ENCODE measurements at places on chromosomes 12 and 14.
A peak's percentile ranks its signal among the peaks of the same experiment; 100 is the strongest.

GRCh38 chr14:93520053-93520607, 89.4 kb downstream of the UNC79 start:
- peak; percentile 13 for DNase-seq

DNA sequence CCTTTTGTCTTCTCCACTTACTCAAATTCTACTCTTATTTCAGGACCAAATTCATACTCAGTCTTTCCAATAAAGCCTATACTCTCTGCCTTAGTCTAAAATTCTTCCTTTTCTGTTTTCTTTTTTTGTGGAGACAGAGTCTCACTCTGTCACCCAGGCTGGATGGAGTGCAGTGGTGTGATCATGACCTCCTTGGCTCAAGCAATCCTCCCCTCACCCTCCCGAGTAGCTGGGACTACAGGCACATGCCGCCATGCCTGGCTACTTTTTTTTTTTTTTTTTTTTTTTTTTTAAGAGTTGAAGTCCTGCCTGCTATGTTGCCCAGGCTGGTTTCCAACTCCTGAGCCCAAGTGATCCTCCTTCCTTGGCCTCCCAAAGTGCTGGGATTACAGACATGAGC, 11.9 kb downstream of the SRP54 start:
- DNase-seq = no peak

GRCh38 chr12:111448846-111449790, 43.4 kb downstream of the SH2B3 start:
- DNase-seq = no peak

DNA sequence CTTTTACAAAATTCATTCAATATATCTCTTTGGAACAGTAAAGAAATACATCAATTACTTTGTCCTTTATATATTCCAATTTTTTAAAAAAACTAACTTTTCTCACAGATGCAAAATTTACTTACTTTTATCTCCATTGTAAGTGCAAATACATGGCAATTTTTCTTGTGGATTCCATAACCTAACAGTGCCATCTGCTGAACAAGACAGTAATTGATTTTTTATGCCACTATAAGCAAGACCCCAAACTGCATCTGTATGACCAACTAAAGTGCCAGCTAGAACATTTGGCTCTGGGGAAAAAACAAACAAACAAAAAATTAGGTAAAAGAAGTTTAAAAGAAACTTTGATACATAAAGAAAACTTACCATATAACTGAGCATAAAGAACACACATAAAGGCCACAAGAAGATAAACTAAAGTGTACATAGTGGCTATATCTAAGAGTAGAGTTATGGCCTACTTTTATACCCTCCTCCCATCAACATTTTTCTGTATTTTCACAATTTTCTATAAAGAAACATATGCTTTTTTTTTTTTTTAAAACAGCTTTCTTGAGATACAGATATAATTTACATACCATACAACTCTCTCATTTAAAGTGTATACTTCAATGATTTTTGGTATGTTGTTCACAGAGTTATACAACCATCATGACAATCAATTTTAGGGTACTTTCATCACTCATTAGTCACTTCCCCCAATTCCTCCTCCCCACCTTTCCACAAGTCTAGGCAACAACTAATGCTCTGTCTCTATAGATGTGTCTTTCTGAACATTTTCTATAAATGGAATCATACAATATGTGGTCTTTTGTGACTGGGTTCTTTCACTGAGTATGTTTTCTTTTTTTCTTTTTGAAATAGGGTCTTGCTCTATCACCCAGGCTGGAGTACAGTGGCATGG, 32.6 kb downstream of the COCH start:
- peak; percentile 74 for DNase-seq

DNA sequence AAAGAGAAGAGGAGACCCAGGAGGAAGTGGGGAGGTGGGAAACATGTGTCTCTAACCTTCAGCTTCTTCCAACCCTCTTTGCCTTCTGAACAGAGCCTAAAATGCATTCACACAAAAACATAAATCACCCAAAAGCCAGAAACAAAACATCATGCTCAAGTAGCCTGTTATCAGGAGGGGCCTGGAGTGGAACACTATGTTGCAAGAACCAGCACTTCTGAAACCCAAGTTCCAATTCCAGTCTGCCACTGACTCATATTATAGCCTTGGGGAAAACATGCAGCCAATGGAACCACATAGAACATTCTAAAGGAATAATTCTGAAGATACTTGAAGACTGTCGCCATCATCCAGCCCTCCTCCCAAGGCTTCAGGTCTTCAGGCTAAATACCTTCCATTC, 169.8 kb upstream of the PLXNC1 start:
- DNase-seq = no peak

GRCh38 chr14:51999084-51999483, 9.7 kb downstream of the RTRAF start:
- no peak for DNase-seq

DNA sequence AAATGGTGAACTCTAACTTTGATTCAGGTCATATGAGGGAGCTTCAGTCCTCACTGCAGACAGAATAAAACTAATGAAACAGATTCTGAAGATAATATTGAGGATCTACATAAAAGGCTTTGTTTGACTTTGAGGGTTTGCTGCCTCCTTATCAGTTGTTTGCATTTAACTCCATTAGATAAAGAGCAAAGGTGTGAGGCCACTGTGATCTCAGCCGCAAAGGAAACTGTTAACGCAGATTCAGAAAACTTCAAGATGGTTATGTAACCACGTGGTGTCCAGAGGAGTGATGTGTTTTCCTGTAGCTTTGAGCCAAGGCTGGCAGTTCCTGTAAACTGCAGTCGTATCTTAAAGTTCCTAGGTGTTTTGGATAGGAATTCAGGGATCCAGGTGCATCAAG, 67.8 kb downstream of the METTL25 start:
- DNase-seq = no peak

- DNase-seq = no peak
These were observed 27.6 kb downstream of the TRIP11 start for GRCh38 chr14:92012121-92012748.

DNA sequence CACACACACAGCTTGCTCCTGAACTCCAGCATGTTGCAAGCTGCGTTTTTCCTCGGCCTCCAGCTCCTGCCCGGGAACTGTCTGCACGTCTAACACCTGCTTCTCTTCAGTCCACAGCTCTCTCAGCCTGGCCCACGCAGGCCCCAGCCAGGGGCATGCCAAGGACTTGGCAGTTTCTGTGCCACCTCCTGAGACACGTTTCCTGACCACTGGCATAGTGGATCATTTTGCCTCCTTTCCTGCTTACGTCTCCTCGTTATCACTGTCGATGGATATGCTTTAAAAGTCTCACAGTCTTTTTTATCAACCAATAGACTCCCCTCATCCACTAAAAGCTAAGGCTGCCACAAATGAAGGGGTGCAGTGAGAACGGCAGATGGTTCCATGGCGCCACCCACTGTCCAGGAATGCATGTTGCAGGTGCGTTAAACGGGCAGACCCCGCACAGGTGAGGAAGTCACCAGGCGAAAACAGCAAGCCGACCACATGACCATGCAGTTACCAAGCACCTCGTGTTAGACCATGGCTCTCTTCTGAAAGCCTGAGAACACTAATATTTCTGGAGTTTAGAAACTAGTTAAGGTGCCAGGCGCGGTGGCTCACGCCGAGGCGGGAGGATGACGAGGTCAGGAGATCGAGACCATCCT, 14.7 kb upstream of the TEAD4 start:
- peak; percentile 31 for DNase-seq

- peak; percentile 82 for DNase-seq
These were observed 133.2 kb downstream of the SCARB1 start for GRCh38 chr12:124730455-124730932.

DNA sequence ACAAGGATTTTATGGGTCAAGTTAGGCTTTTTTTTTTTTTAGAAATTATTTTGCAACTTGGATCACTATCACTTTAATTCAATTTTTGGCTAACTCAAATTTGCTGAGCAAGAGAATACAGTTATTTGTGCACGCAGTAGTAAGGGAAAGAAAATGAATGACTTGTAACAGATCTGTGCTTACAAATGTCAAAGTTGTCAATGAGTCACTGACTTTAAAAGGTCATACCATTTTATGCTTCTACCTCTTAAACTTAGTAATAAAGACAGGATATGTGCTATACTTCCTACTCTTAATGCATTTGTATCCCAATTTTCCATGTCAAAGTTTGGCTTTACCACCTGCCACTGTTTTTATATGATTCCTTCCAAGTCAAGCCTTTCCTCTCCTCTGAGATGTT, 131.1 kb upstream of the FBXO33 start:
- DNase-seq = no peak

DNA sequence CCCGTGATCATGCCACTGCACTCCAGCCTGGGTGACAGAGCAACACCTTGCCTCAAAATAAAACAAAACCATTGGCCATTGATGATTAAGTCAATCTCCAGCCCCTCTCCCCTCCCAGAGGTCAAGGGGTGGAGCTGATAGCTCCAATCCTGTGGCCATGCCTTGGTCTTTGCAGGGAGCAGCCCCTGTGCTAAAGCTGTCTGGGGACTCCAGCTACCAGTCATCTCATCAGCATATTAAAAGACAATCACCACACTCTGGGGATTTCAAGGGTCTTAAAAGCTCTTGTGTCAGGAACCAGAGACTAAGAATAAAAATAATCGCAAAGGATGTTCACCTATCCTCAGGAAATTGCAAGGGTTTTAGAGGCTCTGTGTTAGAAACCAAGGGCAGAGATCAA, 30.6 kb downstream of the HCAR2 start:
- DNase-seq = no peak

- DNase-seq = no peak
These were observed 158.6 kb downstream of the MON2 start for GRCh38 chr12:62625228-62625627.

DNA sequence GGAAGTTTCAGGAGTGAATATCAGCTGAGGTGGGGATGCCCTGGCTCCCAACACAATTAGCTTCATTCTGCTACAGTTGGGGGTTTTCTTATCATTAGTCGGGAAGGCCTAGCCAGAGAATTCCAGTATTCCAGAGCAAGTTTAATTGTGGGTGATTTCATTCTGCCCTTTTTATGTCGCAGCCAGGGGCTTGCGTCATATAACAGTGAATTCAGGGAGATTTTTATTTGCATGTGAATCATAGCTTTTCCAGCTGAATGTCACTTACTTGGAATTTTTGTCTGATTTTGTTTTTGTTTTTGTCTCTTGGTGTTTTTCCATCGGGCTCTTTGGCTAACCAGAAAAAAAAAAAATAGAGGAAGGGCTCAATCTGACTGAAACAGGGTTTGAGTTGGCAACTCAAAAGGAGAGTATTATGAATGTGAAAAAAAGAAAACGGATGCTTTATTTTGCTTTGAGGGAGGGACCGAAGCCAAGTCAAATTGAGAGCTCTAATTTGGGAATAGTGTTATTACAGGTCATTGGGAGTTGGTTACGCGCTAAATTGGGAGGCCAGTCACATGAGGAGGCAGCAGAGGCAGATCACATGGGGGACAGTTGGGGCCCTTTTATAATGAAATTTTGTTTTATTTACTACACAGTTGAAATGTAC, 119.4 kb downstream of the SAMD4A start:
- DNase-seq = no peak

- DNase-seq = no peak
These were observed 80.4 kb downstream of the PPFIBP1 start for GRCh38 chr12:27604431-27604830.

DNA sequence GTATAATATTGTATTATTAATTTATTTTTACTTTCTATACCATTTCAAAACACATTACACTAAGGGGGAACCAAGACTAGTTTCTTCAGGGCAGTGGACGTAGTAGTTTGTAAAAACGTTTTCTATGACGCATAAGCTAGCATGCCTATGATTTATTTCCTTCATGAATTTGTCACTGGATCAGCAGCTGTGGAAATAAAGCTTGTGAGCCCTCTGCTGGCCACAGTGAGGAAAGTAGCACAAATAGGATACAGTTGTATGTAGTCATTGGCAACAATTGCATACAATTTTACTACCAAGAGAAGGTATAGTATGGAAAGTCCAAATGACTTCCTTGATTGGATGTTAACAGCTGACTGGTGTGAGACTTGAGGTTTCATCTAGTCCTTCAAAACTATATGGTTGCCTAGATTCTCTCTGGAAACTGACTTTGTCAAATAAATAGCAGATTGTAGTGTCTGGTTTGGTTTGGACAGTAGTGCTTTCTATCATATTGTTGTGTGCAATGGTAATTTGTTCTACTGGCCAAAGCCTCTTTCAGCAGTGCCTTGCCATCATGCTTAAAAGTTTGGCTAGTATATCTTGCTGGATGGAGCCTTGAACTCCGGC, 24.3 kb upstream of the PLEKHD1 start:
- peak; percentile 90 for DNase-seq

DNA sequence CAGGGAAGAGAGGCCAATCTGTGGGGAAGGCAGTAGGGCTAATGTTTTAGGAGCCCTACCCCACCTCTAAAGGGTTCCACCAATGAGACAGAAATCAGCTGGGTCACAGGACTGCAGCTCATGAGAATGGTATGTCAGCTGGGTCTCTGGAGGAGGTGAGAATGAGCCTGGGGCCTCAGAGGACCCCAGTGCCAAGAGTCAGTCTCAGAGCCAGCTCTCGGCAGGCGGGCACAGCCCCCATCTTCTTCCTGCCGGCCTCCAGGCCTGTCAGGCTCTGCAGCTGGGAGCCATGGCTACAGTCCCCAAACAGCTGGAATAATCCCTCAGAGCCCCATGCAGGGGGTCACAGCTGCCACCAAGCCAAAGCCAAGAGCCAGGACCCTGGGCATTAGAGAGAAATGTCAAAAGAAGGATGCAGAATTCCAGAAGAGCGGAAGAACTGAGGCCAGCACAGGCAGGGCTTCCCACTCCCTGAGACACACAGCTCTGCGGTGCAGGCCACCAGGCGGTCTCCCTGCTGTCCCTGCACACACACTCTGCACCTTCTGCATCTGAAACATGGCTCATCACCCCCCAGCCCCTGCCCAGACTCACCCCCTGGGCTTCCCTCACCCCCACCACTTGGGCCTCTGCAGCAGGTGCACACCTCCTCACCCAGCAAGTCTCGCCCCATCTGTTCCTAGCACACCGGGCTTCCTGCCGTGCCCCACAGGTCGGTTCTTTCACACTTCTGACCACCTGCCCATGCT, 26.0 kb downstream of the ITPK1 start:
- DNase-seq = no peak

Measured in NCI-H1417 (cell line).